ENCODE measurements at places on chromosomes 12 and 14.

- no peak for DNase-seq
Measured at GRCh38 chr12:538731-539539, 79.2 kb downstream of the B4GALNT3 start.

GRCh38 chr14:61588419-61588901 lies 106.9 kb upstream of the HIF1A start:
- DNase-seq: no peak

- DNase-seq: no peak
Measured at GRCh38 chr12:122609732-122610131, 82.7 kb downstream of the KNTC1 start.

DNA sequence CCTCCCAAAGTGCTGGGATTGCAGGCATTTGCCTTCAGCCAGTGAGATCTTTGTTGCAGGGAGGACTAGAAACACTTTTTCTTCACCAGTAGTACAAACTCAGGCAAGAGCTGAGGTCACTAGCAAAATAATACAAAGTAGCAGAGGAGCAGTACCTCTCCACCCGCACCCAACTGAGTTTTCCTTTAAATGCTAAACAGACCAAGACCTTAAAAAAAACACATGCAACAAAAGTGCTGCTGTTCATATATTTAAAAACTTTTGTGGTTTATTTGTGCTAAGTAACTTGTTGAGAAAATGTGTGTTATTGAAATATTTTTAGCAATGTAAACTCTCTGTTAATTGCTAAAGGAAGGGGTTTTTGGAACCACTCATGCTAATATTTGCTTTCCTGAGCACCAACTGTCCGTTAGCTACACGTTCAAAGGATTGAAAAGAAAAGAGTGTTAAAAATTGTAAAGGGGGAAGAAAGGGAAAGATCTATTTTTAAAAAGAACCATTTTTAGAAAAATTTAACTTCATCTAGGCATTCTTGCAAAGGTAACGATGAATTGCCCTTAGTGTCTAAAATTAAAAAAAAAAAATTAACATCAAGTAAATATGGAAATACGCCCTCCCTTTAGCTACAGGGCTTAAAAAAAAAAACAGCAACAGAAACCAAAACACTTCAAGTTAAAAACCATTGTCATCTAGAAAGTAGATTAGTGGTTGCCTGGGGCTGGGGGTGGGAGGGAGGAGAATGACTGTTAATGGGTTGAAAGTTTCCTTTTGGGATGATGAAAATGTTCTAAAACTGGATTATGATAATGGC lies 114.0 kb upstream of the KRAS start:
- DNase-seq: no peak

DNA sequence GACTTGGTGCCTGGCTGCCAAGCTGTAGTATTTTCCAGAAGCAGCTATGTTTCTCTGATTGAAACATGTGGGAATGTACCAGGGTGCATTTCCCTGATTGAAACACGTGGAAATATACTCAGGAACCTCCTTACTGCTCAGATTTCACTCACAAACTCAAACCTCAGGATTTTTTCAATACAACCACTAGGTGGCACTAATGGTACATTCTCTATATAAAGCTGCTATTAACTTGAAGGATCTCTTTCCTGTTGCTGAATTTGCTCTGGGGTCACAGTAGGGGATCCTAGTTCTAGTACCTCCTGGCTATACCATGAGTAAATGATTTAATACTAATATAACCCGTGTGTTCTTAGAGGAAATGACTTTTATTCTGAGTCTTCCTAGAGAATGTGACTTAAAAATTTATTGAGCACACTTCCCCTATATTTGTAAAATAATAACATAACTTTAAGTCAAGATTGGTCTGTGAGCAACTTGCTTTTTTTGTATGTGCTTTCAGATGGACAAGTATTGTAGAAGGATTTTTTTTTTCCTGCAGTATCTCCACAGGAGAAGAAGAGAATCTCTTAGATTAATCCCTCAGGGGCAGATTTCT lies 173.8 kb upstream of the MIS18BP1 start:
- no peak for DNase-seq

DNA sequence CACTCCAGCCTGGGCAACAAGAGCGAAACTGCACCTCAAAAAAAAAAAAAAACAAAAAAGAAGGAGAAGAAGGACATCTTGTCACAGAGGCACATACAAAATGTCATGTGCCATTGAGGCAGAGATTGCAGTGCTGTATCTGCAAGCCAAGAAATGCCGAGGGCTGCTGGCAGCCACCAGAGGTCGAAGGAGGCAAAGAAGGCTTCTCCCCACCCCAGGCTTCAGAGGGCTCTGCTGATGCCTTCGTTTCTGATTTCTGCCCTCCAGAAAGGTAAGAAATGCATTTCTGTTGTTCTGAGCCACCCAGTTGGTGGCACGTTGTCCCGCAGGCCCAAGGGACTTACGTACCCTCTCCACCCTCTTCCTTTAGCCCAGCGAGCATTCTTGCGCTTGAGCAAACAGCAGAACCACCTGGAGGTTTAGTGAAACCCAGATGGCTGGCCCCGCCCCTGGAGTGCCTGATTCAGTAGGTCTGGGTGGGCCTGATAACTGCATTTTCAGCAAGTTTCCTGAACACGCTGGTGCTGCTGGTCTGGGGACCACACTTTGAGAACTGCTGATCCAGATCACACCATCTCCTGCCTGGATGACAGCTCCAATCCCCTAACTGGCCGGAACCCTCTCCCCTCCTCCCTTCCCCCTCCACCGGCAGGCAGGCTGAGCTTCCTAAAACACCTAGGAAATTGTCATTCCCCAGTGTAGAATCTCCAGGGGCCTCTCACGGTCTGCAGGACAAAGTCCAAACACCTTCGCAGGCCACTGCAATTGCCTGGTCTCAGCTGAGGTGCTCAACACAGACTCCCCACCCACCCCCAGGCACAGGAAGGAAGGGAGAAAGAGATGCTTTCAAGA lies 21.1 kb upstream of the SCARB1 start:
- no peak for DNase-seq

DNA sequence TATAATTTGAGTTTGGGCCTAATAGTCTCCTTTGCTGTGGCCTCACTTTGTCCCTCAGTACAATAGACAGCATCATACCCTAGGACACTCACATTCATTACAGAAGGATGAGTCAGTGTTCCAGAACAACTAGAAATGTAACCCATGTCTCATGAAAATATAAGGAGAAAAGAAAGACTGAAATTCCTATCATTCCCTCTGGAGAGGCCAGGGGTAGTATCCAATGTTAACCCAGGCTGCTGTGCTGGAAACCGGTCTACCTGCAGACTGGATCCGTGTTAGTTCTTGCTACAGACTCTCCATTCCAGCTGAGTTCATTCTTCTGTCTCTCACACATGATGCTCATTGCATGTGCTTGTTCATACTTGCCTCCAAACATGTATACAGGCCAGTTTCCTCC lies 75.8 kb upstream of the HOXC13 start:
- peak; percentile 5 for DNase-seq

DNA sequence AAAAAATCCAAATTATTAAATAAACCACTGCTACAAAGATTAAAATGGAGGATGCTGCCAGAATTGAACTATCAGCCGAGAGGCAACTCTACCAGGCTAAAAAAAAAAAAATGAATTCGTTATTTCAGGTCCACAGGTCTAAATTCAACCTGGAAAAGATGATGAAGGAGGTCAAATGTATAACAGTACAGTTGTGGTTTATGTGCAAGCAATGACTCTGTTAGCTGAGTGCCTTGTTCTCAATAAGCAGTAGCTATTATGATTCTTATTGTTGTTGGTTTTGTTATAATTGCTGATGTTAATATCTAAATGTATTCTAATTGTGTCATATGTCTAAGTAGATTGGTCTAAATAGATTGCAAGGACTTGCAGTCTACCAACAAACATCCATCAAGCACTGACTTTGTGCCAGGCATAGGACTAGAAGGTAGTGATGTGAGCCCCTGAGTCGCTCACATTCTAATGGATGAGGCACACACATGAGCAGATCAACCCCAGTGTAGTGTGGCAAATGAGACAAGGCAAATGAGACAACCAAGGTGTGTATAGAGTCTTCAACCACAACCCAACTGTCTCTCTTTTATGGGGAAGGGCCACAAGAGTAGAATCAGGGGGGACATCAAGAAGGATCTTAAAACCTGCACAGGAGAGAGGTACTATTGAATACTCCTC lies 77.0 kb upstream of the PLEKHG7 start:
- no peak for DNase-seq

GRCh38 chr12:78977304-78977867 lies 112.8 kb downstream of the SYT1 start:
- no peak for DNase-seq

DNA sequence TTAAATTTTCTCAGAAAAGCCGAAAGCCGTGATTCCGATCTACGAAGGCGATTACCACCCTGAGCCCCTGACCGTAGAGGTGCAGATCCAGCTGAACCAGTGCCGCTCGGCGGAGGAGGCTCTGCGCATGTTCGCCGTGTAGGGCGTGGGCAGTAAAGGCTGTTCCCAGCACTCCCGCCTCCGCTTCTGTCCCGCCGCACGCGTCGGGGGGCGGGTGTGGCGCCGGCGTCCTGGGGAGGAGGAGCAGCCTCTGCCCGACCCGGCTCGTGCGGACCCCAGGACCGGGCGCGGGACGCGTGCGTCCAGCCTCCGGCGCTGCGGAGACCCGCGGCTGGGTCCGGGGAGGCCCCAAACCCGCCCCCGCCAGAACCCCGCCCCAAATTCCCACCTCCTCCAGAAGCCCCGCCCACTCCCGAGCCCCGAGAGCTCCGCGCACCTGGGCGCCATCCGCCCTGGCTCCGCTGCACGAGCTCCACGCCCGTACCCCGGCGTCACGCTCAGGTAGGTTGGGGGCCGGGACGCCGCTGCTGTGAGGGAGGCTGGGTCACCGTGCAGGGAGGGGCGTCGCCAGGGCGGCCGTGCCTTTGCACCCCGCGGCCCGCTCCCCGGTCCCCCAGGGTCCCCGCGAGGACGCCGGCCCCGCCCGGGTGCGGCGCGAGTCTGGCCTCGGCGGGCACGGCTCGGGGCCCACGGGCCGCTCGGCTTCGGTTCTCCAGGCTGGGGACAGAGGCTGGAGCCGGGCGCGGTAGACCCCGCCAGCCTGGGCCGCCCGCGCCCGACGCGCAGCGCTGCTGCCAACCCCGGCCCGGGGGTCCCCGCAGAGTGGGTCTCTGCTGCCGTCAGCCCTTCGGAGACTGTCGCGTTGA lies at the start of gene B3GNT4:
B3GNT4 (plus strand) TSS at position 409 of the 866 bp plus-strand sequence. CDS start 910 bp downstream, outside the sequence.
- DNase-seq: peak; percentile 59

GRCh38 chr12:43241986-43242385 lies 310.0 kb downstream of the ADAMTS20 start:
- DNase-seq: no peak

DNA sequence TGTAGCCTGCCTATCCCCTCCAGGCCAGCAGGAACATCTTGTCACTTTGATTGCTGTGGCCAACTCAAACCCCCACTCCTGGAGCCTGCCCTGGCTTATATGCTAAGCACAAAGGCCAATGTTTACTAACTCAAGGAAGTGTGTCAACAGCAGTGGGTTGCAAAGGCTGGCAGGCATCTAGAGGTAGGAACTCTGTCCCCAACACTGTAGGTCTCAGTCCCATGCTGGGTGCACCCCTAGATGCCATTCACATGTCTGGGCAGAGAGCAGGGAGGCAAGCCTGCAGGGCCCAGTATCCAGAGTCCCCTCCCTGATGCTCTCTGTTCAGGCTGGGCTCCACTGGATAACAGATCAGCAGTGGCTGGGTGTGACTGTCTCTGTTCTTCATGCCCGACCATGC lies 1.6 kb upstream of the HPD start:
- DNase-seq: no peak

DNA sequence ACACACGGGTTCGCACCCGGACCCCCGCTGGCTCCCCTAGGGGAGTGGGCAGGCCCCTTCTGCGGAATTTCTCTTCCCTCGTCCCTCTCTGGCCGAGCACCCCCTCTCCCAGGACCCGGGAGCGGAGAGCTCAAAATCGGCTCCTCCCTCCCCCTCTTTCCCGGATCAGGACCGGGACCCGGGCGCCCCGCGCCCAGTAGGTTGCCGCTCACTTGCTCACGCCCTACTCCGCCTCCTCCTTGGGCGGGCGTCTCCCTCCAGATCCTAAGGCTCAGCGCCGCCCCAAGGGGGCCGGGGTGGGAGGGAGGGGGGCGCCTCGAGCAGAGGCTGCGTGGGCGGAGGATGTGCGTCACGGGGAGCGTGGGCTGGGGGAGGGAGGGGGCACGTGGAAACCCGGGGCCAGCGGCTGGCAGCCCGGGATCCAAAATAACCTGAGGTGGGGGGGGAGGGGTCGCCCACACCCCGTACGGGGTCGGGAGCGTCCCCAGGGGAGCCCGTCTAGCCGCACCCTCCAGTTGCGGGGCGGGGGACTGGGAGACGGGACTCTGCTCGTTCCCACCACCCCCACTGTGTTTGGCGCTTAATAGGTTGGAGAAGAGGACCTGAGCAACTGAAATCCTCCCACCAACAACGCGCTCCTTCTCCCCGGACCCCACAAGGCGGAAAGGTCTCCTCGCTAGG lies 1.8 kb upstream of the NAB2 start:
- peak; percentile 84 for DNase-seq

DNA sequence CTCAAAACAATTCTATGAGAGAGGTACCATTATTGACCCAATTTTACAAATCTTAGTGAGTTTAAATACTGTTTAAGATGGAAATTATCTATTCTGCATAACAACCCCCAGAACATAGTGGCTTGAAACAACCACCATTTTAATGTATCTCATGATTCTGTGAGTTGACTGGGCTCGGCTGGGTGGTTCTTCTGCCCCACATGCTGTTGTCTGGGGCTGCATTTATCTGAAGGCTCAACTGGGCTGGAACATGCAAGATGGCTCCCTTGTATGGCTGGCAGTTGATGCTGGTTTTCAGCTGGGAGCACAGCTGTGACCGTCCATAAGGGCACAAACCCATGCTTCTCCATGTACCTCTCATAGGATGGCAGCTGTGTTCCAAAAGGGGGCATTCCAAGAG lies 82.2 kb downstream of the DRAM1 start:
- no peak for DNase-seq

DNA sequence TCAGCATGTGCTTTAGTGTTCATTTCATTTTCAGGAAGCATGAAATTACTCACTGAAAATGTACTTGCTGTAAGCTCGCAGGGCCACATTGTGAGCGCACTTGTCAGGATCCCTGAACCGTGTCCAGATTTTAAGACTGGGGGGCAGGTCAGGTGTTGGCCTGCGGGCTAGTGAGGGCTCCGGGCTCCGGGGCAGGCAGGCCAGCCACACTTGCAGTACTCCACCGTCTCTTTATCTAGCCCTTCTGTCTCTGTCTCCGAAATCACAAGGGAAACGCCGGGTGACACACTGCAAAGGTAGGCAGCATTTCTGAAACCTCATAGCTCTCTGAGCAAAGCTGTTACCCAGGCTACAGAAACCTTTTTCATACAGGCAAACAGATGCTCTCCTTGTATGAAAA lies 98.7 kb downstream of the EML1 start:
- no peak for DNase-seq

DNA sequence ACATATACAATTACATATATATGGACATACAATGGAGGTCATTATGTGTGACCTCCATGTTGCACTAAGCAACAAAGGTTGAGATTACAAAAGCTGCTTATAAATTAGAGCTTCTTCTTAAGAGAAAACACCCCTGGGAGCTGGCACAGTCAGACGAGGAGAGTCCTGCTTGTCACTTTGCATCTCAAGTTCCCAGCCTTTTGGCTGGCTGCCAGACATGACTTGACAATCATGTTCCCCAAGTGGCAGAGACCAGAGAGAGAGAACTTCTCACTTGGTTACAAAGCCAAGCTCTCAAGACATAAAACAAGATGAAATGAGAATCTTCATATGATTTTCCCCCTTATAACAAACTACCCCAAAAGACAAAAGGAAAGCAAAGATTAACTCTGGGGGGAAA lies 8.5 kb upstream of the SYNJ2BP start:
- DNase-seq: no peak
